ENCODE measurements at places on chromosomes 16 and 17. TPM values are rescaled to one million over a fixed set of nuclear protein-coding genes. Genes with fewer than 3 reads are reported as not detected.

DNA sequence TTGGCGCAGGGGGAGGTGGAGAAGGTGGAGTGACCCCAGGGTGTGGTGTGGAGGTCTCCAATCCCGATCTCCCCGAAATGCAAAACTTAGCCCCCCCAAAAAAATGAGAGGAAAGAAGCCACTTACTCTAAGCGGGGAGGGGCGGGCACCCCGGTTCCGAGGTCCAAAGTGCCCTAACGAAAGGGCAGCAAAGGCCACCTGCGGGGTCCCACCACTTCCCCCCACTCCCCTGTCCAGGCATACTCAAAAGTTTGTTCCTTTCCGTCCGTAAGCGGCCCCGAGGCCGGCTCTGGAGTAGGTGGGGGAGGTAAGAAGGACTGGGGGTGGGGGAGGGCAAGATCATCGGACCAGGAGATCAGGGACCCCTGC lies 1.1 kb downstream of the TOX3 start:
- no peak for DNase-seq

DNA sequence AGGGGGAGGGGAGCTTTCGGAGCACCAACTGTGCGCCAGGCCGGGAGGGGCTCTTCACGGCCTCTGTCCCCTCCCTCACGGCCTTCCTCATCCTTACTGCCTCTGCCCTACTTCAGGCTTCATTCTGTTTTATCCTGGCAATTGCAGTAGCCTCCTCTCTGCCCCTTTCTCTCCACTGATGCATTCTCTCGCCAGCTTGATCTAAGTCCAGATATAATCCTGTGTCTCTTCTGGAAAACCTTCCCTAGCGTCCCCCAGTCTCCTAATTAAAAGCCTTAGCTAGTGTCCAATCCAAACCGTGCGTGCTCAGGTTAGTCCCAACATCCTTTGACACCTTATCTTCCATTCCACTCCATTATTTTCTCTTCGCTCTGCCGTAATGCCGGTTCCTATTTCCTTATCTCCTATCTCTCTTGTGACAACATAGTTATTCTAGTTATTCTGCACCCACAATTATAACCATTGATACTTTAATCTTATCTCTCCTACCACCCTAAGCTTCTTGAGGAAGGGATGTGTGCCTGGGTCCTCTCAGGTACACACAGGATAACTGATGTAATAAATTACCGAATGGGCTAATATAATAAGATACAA lies 869 bp downstream of the ZNF48 start:
- no peak for DNase-seq

GRCh38 chr16:57663917-57664661 lies 4.0 kb upstream of the ADGRG3 start:
- no peak for DNase-seq

DNA sequence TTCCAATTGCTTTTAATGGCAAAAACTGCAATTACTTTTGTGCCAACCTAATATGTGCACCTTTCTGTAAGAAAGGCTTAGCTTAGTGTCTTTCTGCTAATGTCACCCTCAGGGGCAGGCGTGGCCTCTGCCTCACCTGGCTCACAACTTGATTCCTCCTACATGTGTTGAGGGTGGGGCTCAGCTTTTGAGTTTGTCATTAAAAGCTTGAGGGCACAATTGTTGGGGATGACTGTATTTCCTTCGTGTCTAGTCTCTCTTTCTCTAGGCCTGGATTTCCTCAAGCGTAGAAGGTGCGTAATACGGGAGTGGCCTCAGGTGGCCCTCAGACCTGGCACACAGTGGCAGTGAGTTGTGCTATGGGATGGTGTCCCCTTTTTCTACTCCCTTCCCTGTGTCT lies 94.4 kb downstream of the CLEC16A start:
- no peak for DNase-seq

DNA sequence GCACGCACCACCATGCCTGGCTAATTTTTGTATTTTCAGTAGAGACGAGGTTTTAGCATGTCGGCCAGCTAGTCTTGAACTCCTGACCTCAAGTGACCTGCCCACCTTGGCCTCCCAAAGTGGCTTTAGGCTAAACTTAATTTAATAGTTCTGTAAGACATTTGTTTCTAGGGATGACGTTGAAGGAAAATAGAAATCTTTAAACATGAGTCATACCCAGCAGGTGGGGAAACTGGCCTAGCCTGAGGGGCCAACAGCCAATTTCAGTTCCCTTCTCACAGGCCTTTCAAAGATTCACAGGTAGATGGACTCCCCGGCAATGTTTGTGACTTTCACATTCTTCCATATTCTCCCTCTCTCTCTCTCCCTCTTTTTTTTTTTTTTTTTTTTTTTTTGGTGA lies 18.1 kb upstream of the ITPRIPL2 start:
- DNase-seq: peak; percentile 71

The GID4 gene
- total RNA-seq: 12.1 TPM

DNA sequence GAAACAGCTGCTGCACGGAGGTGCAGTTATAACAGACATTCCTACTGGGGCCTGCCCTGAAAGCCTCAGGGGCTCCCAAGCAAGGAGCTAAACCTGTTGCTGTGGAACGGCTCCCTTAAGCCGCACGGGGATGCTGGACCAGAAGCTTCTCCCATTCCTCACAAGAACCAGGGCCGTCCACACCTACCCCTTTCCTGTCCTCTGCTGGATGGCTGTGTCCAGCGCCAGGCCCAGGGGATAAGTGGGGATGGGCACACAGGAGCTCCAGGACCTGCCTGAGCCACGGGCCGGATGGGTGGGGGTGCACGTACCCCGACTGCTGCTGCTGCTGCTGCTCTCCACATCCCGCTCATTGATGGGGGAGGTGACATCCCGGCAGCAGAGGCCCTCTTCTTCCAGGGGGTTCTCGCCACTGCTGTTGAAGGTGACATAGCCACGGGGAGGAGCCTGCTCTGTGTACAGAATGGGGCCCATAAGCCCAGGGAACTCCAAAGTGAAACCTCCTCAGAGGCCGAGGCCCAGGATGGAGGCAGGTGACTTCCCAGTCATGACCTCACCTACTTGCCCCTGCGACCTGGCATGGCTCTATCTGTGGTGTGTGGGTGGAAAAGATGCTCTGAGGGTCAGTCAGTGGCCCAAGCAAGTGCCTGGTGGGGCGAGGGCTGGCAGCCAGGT lies 8.6 kb downstream of the NUDT16L1 start:
- no peak for DNase-seq

GRCh38 chr17:55434721-55435120 lies 13.1 kb upstream of the MMD start:
- no peak for DNase-seq

DNA sequence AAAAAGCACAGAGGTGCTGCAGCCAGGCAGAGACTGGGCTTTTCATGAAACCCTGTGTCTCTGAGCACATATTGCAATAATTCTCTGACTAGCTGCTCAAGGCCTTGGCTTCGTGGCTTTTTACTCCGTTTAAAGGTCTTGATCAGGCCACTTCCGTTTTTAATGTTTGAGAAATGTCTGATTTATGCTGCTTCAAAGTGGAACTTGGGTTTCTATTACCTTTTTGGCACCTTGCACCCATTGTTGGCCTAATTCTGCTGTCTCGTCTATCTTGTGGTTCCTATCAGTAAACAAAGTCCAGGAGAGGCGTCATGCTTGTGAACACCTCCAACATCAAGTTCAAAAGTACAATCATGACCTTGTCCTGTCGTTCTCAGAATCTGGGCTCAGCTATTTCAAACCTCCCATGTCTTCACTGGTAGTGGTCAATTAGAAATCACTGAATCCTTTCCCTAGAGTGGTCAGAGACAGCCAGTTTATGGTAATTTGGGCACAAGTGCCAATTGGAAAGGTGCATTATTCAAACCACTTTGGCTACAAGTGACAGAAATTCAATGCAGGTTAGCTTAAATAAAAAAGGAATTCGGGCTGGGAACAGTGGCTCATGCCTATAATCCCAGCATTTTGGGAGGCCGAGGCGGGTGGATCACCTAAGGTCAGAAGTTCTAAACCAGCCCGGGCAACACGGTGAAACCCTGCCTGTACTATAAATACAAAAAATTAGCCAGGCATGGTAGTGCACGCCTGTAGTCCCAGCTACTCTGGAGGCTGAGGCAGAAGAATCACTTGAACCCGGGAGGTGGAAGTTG lies 33.3 kb upstream of the METTL9 start:
- peak; percentile 24 for DNase-seq

GRCh38 chr17:72466199-72466598 lies 345.4 kb downstream of the SOX9 start:
- DNase-seq: no peak

The SMURF2 gene
- 48.3 TPM for total RNA-seq

Measured in breast epithelium (tissue), 4 donors.